ENCODE measurements at places on chromosomes 6 and 20. TPM values are rescaled to one million over a fixed set of nuclear protein-coding genes. Genes with fewer than 3 reads are reported as not detected.

DNA sequence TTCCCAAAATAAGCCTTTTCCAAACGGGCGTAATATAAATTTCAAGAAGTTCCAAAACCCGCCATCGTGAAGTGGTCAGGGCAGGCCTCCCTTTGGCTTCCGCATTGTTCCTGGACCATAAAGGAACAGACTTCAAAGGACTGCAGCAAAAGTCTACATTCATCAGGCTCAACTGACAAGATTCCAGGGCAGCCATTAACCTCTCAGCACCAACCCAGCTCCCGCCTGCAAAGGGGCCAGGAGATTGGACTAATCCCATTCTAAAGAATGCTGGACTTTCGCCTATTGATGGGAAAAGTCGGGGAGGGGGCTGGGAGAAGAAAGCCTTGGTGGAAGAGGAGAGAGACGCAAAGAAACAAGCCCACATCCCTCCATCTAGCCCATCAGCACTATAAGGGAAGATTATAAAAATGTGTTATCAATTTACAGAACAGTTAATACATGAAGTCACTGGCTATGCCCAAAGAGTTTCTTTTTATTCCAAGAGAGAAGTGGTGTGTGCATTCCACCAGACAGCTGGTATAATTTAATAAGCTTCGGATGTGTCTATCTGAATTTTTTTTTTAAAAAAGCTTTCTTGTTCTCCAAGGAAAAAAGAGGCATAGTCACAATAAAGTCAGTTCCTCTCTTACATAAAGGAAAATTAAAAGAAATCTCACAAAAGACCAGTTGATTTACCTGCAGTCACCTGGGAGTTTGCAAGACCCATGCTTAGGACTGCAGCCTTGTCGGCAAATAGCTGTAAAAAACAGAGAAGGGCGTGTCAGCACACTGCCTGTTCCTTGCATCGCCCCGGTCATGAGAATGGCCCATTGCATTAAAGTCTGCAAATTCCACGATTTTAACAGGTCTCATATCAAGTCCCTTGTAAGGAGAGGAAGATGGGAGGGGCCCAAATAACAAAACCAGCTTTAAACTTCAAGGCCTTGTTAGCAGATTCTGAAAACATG, 17.8 kb downstream of the JAG1 start:
- DNase-seq, result no peak

The DLL1 gene
- 15.9 TPM for total RNA-seq

DNA sequence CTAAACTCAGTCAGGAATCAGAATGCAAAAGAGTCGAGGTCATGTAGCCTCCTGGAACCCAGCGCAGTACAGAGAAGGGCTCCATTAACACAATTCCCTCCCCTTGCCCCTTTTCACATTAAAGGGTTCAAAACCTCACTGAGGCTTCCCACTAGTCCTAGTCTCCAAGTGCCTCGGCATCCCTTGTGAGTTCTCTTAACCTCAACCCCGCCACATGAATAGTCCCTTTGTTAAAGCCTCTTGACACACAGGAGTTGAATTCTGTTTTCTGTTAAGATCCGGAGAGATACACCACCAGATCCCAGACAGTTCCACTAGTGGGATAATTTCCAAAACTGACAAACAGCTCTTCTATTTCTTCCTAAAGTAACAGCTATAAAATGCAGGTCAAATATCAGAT, 17.8 kb downstream of the PTPRT start:
- no peak for DNase-seq

DNA sequence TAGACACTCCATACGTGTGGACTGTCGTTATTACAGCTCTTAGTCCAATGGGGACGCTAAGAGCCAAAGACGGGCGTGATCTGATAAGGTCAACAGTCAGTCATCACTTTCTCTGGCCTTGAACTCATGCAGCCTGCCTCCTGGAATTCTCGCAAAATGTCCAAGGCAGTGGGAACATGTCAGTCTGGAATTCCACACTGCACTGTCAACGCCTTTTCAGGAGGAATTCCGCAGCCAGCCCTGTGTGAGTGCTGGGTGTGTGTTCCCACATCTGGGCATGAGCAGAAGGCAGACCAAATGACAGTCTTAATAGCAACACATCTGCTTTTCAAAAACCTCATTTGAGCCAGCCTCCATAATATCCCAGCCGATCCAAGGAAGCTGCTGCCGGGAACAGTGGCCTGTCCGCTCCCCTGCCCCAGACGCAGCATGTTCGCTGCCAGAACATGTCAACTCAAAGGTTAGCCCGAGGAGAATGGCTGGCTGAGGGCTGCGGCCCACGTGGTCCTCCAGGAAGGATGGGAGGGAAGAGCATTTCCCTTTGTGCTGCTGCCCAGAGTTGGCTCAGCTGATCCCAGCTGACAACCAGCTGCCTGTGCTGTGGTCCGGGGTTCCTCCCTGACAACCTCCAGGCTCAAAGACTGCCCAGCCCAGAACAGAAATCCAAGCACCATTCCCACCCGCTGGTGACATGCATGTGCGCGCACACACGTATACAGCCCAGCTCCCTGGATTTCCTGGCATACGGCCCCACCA, 103.1 kb downstream of the SULF2 start:
- no peak for DNase-seq

The GSTA2 gene
- total RNA-seq, result not detected

DNA sequence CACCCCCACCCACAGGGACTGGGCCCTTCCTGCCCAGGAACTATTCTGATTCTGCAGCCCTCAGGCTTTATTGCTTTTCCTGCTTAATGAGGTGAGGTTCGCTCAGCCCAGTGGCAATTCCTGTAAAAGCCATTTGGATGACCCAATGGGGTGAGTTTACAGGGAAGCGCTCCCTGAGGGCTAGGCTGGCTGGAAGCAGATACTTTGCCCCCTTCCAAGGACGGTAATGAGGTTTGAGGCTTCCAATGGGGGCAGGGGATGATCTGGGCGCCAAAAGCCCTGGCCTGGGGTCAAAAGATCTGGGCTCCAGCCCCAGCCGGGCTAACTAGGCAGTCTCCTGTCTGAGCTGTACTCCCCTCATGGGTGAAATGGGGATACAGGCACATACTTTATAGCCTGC, 41.8 kb downstream of the RIPOR3 start:
- no peak for DNase-seq

The ANKRD6 gene
- total RNA-seq, result 4.6 TPM

- no peak for DNase-seq
Measured at GRCh38 chr20:38839563-38839962, 34.1 kb downstream of the PPP1R16B start.

- DNase-seq, result no peak
Measured at GRCh38 chr20:32898729-32899128, 40.0 kb downstream of the EFCAB8 start.

The SYNDIG1 gene
- not detected for total RNA-seq

The CLPSL2 gene
- not detected for total RNA-seq

DNA sequence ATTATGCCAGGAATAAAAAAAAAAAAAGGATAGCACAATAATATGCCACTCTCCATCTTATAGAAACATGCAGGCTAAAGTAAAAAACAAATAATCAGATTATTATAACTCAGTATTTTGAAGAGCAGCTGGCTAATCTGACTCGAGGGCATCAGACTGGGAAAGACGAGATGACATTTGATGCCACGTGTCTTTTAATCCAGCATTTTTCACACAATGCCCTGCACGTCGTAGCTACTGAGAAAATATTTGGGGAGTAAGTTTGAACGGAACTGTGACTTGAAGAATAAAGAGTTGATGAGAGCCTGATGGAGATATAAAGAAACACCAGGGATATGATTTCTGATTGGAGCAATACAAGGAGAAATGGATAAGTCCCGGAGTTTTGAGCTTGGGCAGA, 237.7 kb downstream of the ARID1B start:
- DNase-seq, result no peak

The RIMS1 gene
- total RNA-seq, result not detected

DNA sequence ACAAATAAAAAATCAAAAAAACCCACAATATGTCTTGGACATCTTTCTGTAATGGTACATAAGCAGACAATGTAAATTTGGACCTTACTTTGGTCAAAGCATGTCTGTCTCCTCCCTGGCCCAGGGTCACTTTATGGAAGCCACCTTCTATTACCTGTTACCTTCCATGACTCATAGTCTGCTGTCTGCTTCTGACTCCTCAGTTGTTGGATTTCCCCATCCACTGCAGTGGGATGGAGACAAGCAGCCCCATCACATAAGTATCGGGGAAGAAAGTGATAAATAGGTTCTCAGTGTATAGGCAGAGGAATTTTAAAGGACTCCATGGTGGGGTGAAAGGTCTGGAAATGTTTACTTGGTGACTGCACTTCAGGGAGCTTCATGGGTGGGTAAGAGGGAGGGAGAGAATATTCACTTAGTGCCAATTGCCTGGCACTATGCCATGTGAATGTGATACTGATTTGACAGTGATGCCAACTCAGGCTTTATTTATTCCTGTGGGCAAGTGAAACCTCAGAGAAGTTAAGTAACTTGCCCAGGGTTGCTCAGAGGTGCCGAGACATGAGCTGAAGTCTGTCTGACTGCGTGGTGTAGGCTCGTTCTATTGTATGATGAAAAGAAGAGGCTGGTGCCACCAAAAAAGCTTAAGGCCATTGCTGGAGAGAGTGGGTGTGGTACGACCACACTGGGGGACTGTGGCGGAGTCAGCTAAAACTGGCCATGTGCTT, 175.6 kb upstream of the RNF24 start:
- no peak for DNase-seq

GRCh38 chr6:155521719-155522118, 66.1 kb upstream of the NOX3 start:
- DNase-seq, result no peak
